Hippocampal formation (tissue), 2 donors: ENCODE measurements at places on chromosomes 3 and 15.

DNA sequence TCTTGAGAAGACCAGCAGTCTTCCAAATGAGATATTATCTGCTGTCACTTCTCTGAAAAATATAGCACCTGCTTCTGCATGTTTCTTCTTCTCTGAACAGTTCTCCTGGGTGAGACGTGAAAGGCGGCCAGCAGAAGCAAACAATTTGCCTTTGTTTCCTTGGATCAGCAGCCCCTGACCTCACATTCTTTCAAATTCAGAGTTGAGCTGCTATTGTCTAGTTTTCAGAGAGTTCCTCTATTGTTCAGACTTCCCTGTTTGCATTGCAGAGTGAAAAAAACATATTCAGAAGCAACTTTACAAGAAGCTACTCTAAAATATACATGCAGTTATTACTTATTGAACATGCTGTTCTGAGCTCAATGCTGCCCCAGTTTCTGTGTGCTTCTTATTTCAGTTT is 653.6 kb downstream of the NAALADL2 start:
- DNase-seq: peak; percentile 80

DNA sequence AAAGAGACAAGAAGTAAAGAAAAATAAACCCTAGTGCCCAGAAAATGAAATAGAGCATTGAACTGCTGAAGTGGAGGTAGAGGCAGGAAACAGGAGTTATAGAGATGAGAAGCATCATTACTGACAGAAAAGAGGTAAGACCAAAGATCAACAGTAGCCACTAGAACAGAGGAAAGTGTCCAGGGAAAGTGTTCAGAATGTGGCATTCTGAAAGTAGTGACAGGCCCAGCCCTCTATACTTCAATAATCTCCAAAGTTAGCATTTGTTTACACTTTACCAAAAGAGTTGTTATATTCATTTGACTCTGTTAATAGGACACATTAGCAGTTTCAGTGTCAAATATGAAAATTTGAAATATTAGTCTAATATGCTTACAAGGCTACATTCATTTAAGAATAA is 727.1 kb upstream of the NECTIN3 start:
- DNase-seq: no peak

DNA sequence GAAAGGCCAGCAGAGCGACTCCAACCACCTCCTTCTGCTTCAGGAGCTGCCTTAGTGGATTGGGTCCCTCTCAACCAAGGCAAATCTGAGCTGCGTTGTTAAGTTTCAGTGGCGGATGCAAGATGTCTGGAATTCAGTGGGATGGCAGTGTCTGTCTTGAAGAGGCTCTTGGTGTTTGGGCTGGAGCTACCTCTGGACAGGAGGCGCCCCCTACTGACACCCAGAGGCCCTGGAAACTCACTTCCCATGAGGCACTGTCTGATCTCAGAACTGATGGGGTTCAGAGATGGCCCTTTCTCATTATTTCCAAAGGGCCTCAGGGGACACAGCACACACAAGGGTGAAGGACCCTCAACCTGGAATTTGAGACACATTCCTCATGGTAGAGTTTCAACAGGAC is 6.0 kb upstream of the SLC28A1 start:
- peak; percentile 47 for DNase-seq

GRCh38 chr3:13332158-13332557 is 88.0 kb downstream of the NUP210 start:
- DNase-seq: no peak

DNA sequence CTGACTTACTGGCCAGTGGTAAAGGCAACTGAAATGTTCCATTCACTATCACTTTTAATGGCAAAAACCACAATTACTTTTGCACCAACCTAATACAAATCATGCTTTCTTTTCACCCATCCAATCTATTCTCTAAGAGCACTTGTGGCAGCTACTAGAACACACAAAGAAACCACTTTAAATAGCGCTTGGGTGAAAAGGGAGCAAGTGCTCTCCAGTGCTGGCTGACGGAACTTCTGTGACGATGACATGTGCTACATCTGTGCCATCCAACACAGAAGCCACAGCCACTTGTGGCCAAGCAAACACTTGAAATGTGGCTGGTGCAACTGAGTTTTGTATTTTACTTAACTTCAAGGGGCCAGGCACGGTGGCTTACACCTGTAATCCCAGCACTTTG is 18.9 kb downstream of the SH3BP5 start:
- peak; percentile 29 for DNase-seq
